ENCODE measurements at places on chromosomes 13 and 19.

GRCh38 chr13:21730186-21730880 is 59.5 kb downstream of the FGF9 start:
- H3K4me3 ChIP-seq, result no peak overlapping the region
- H3K4me1 ChIP-seq, result no peaks in the 10 kb centered on the region
- H3K27ac ChIP-seq, result no peak overlapping the region
- H3K27me3 ChIP-seq, result no peaks in the 10 kb centered on the region
- DNase-seq, result no peak

DNA sequence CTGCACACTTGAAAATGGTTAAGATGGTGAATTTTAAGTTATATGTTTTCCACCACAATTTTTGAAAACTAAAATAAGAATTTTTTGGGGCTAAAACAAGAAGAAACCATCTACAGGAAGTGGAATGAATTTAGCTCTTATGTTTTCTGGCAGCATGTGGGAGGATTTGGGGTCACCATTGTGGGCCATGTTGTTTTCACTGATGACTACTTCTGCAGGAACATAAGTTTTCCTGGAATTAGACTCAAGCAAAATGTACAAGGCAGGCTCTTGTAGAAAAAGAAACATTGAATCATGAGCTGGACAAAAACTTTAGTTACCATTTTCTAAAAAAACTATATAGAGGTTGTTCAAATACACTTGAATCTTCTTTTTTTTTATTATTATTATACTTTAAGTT is 125.3 kb upstream of the C1QTNF9B start:
- H3K27ac ChIP-seq, result no peak overlapping the region
- no peak for DNase-seq
- H3K27me3 ChIP-seq, result no peaks in the 10 kb centered on the region
- H3K4me1 ChIP-seq, result no peaks in the 10 kb centered on the region
- H3K4me3 ChIP-seq, result no peak overlapping the region

DNA sequence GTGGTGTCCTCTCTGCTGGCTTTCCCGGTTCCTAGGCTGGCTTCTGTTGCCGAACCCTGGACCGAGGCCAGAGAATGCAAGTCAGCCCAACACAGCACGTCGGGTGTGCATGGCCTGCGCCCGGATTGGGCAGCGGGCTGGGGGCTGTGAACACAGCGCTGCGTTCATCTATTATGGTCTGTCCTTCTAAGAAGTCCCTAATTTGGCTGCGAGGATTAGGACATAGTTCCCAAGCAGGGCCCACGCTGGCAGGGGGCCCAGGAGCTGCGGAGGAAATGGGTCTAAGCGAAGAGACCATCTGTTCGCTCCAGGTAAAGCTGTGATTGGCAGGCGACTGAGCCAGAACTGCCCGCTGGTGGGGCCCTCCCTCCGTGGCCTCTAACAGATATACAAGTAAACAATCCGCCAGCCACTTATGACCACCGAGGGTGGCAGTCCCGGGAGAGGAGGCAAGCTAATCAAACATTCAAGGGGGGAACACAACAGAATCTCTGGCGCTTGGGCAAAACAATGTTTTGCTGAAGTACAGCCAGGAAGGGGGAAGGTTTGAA is 6.0 kb downstream of the SYCE2 start:
- peaks cover 22% of the 10 kb centered on the region for H3K4me1 ChIP-seq
- peak overlapping the region; percentile 54 for H3K4me3 ChIP-seq
- H3K36me3 ChIP-seq, result no peaks in the 10 kb centered on the region
- DNase-seq, result no peak

- H3K4me3 ChIP-seq, result no peak overlapping the region
- no peak overlapping the region for H3K27ac ChIP-seq
- no peaks in the 10 kb centered on the region for H3K27me3 ChIP-seq
- DNase-seq, result no peak
Measured at GRCh38 chr19:4730740-4731171, 7.1 kb upstream of the DPP9 start.

GRCh38 chr13:51998723-51999509 is 12.3 kb downstream of the ATP7B start:
- H3K4me1 ChIP-seq, result peaks cover 6% of the 10 kb centered on the region
- H3K36me3 ChIP-seq, result no peaks in the 10 kb centered on the region
- no peak overlapping the region for H3K27ac ChIP-seq
- no peak overlapping the region for H3K4me3 ChIP-seq
- peaks cover 13% of the 10 kb centered on the region for H3K27me3 ChIP-seq

DNA sequence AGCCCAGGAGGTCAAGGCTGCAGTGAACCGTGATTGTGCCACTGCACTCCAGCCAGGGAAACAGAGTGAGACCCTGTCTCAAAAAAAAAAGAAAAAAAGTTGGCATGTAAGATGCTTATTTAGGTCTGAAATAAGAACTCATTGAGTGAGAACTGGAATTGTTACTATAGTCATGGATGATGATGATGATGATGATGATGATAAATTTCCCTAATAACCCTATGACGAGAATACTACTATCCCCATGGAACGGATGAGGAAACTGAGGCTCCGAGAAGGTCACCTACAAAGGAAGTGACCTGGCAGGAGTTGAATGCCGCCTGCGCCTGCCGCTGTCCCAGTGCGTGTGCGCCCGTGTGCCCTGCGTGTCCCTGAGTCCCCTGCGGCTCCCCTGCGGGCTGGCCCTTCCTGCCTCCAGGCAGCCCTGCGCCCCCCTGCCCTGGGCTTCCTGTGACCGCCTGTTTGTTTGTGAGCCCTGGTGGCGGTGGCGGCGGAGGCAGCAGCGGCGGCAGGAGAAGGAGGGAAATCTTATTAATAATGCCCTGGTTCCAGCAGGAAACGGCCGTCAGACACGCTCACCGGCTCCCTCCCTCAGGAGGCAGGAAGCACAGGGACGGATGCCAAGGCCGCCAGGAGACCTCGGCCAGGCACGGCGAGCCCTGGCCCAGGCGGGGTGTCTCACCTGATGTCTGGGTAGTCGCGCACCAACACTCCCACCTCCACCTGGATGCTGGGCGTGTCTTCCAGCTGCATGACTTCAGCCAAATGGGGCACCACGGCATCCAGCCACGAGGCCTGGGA is 29.6 kb downstream of the EXOC3L2 start:
- no peak for DNase-seq
- no peaks in the 10 kb centered on the region for H3K27me3 ChIP-seq
- H3K4me3 ChIP-seq, result peak overlapping the region; percentile 8
- H3K36me3 ChIP-seq, result no peaks in the 10 kb centered on the region
- H3K27ac ChIP-seq, result no peak overlapping the region
- H3K4me1 ChIP-seq, result peaks cover 17% of the 10 kb centered on the region

GRCh38 chr13:30337061-30337610 is 29.8 kb upstream of the KATNAL1 start:
- peaks cover 31% of the 10 kb centered on the region for H3K4me1 ChIP-seq
- H3K27ac ChIP-seq, result no peak overlapping the region
- H3K27me3 ChIP-seq, result no peaks in the 10 kb centered on the region
- no peaks in the 10 kb centered on the region for H3K36me3 ChIP-seq
- H3K4me3 ChIP-seq, result no peak overlapping the region

DNA sequence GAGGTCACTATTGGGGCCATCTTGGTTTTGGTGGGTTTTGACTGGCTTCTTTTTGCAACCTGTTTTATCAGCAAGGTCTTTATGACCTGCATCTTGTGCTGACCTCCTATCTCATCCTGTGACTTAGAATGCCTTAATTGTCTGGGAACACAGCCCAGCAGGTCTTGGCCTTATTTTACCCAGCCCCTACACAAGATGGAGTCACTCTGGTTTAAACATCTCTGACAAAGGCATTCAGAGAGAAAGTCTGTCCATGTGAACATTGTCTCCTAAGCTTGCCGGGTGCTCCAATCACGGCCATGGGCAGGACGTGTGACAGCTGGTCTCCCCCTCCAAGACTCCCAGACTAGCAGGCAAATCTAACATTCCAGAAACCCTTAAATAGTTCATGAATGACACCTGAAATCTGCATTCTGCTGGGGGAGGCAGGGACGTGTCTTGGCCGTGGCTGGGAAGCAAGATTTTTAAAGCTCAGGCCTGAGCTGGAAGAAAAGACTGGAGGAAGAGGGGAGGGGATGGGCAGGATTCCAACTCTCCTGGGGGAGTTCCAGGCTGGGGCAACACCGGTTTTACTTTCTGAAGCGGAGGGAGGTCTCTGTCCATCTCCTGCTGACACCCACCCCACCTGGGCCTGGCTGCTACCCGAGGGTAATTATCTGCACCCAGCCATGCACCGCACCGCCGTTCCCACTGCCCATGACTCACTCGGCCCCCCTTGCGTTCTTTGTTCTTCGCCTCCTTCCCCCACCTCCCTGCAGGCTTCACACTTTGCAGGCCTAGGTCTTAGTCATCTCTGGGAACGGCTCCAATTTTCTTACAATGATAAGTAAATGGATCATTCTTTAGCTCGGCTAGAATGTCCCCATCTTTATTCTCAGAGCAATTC is 11.6 kb upstream of the OR1M1 start:
- peaks cover 6% of the 10 kb centered on the region for H3K4me1 ChIP-seq
- H3K36me3 ChIP-seq, result no peaks in the 10 kb centered on the region
- DNase-seq, result peak; percentile 3
- no peak overlapping the region for H3K4me3 ChIP-seq
- no peaks in the 10 kb centered on the region for H3K27me3 ChIP-seq
- peak overlapping the region; percentile 9 for H3K27ac ChIP-seq

- no peak overlapping the region for H3K4me3 ChIP-seq
- H3K27ac ChIP-seq, result no peak overlapping the region
- no peaks in the 10 kb centered on the region for H3K27me3 ChIP-seq
Measured at GRCh38 chr13:92952161-92952560, 274.4 kb upstream of the GPC6 start.

DNA sequence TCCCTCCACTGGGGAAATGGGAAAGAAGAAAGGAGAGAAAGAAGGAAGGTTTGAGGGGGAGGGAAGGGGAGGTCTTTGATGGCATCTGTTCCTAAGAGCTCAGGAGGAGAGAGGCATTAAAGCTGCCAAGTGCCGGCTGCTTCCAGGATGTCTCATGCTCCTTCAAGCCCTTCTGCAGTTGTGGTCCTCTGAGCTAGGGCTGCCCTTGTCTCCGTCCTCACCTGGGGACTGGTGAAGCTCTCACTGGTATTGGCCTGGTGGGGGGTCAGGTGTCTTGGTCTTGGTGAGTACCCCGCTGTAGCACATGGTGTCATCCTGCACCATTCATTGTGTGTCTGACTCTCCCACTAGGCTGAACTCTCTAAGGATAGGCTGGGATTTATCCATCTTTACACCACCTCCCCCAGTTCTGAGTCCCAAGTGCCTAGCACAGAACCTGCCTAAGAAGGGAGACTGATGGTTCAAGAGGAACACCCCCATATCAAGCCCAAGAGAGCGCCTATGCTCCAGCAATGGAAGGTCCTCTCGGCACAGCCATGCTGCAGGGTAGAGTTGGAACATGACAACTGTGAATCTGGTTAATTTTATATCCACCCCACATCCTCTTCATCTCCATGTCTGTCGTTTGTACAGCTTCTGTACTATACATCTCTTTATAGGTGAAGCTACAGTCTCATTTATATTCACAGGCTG is 83.7 kb downstream of the AKAP11 start:
- no peak for DNase-seq
- no peaks in the 10 kb centered on the region for H3K36me3 ChIP-seq
- H3K4me1 ChIP-seq, result no peaks in the 10 kb centered on the region
- H3K27ac ChIP-seq, result no peak overlapping the region
- no peak overlapping the region for H3K4me3 ChIP-seq

DNA sequence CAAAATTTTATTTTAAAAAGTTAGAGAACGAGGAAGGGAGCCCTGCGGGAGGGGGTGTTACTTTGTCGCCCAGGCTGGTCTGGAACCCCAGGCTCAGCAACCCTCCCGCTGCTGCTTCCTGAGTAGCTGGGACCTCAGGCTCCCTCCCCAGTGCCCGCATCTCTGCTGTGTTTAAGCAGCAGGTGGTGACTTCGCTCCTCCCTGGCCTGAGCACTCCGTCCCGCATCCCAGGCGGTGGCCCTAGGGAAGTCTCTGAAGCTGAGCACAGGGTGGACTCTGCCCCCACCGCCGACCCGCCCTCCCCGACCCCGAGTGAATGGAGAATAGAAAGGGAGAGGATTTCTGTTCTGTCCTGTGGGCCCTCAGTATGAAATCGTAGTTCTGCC is 30.5 kb downstream of the ZNF701 start:
- H3K27me3 ChIP-seq, result no peaks in the 10 kb centered on the region
- peaks cover 12% of the 10 kb centered on the region for H3K4me1 ChIP-seq
- peak overlapping the region; percentile 40 for H3K4me3 ChIP-seq
- H3K36me3 ChIP-seq, result no peaks in the 10 kb centered on the region
- peak overlapping the region; percentile 85 for H3K27ac ChIP-seq
- no peak for DNase-seq

GRCh38 chr13:65784088-65784816 is 1445.9 kb downstream of the PCDH9 start:
- no peaks in the 10 kb centered on the region for H3K27me3 ChIP-seq
- H3K27ac ChIP-seq, result no peak overlapping the region
- H3K4me1 ChIP-seq, result no peaks in the 10 kb centered on the region
- no peaks in the 10 kb centered on the region for H3K36me3 ChIP-seq

DNA sequence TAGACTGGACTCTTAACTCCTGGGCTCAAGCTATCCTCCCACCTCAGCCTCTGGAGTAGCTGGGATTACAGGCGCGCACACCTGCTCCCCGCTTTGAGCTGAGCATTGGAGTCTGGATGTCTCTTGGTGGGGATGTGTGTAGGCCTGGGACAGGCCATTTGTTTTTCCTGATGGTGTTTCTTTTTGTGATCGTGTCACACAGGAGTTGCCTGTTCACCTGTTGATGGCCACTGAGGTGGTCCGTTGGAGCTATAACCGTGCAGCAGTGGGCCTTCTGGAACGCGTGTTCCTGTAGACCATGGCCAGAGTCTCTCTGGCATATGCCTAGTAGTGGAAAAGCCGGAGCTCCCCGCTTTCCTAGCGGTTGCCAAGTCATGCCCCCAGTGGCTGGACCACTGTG is 3.5 kb downstream of the PAK4 start:
- H3K27me3 ChIP-seq, result no peaks in the 10 kb centered on the region
- DNase-seq, result no peak
- no peak overlapping the region for H3K27ac ChIP-seq
- no peak overlapping the region for H3K4me3 ChIP-seq

GRCh38 chr13:51148952-51149573 is 38.0 kb upstream of the C13orf42 start:
- H3K36me3 ChIP-seq, result no peaks in the 10 kb centered on the region
- peaks cover 4% of the 10 kb centered on the region for H3K27me3 ChIP-seq
- H3K4me3 ChIP-seq, result no peak overlapping the region

DNA sequence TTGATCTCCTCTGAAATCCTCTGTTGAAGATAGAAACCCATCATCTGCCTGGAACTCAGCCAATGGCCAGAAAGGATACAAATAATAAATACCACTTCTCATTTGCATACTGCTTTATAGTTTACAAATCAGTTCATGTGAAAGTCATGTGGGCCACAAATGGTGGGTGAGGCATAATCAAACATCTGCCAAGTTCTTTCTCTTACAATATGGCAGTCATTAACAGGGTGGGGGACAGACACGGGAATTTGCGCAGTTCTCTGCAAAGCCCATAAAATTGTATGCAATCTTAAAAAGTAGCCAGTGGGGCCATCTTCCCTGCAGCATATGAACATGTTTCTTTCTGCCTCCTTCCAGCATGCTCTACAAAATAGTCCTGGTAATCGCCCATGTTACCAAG is 59.6 kb downstream of the NUFIP1 start:
- peaks cover 48% of the 10 kb centered on the region for H3K4me1 ChIP-seq

- no peak for DNase-seq
- no peaks in the 10 kb centered on the region for H3K36me3 ChIP-seq
- no peak overlapping the region for H3K4me3 ChIP-seq
- no peaks in the 10 kb centered on the region for H3K4me1 ChIP-seq
Measured at GRCh38 chr19:29745253-29745652, 30.2 kb upstream of the C19orf12 start.
